ENCODE measurements at places on chromosomes 2 and 18.
A peak's percentile ranks its signal among the peaks of the same experiment; 100 is the strongest.

GRCh38 chr2:41182961-41183360 lies 731.1 kb upstream of the SLC8A1 start:
- peak; percentile 12 for DNase-seq

DNA sequence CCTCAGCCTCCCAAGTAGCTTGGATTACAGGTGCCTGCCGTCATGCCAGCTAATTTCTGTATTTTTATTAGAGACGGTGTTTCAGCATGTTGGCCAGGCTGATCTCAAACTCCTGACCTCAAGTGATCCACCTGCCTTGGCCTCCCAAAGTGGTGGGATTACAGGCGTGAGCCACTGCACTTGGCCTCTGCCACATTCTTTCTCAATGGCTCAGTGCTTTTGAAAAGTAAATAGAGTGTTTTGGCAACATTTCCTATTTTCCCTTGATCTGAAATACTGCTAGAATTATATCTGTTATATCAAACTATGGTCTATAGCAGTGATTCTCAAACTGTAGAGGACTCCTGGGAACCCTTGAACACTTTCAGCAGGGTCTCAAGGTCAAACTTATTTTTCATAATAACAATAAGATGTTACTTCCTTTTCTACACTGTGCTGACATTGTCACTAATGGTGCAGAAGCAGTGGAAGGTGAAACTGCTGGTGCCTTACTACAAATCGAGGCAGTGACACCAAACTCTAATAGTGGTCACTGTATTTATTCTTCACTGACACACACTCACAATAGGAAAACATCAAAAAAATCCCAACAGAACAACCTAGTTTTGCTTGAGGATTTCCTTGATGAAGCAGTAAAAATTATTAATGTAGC lies 10.6 kb downstream of the DAW1 start:
- DNase-seq: no peak

DNA sequence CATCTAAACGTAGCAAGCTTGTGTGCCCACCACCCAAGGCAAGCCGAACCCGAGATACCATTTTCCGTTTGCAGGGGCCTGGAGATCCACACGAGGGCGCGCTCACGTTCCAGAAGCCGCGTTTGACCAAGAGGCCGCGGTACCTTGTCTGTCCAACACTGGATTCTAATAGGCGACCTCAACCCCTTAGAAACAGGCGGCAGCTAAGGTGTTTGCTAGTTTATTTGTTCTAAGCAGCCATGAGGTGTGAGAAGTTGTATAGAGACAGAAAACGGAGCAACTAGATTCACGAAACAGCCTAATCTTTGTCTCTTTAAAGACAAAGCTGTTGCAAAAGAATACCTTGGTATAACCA lies 4.2 kb downstream of the HOXD11 start:
- no peak for DNase-seq

DNA sequence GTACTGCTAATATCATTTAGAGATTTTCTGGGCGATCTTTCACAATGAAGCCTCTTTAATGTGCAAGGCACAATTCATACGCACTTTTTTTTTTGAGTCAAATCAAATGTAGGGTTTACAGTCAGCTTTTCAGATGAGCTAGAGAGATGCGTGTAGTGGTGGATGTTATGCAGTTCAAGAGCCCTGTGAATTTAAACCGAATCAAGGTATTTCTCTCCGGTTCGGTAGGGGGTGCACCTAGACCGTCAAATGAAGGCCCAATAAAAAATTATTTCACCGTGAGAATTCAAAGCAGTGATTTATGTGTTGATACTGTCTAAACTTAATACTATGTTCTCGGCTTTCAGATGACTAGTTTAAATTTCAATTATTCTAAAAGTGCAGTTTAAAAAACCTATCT lies 1.1 kb downstream of the PTH2R start:
- DNase-seq: peak; percentile 36

- no peak for DNase-seq
Measured at GRCh38 chr2:226300196-226300886, 499.3 kb downstream of the IRS1 start.

- no peak for DNase-seq
Measured at GRCh38 chr2:73284296-73285158, at the start of gene FBXO41. Gene FBXO41 (minus strand): TSS chr2:73284478. CDS start chr2:73269630, 14,848 bp downstream.

DNA sequence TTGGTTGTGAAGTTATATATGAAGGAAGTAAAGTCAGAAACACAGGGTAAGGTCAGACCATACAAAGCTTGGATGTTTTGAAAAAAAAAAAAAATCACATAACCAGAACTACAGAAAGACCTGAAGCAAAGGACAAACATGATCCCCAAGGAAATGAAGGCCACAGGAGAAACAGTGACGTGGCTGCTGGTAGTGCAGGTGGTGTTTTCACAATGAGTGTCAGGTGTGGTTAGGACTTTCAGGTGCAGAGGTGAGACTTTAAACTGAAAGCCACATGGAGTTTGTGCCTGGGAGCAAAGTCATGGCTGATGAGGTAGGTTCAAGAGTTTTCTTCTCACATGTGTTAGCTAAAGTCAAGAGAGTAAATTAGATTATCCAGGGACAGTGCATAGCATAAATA lies 270.7 kb downstream of the PIEZO2 start:
- DNase-seq: no peak

- no peak for DNase-seq
Measured at GRCh38 chr2:109032229-109032820, 43.3 kb upstream of the EDAR start.

DNA sequence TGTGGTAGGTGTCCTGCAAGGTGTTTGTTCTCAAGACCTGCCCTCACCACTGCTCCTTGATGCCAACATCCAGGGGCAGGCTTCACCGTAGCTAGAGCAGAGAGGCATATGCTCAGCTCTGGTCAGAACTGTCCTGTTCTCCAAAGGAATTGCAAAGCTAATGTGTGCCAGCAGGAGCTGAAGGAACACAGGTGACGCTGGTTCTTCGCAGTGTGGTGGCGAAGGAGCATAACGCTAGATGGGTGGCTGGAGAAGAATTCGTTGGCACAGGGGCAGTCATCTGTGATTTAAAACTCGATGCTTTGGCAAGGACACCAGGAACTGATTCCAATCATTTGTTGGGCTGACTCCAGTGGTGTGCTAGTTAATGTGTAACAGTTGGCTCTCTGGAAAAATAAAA lies 11.4 kb upstream of the PER2 start:
- no peak for DNase-seq

DNA sequence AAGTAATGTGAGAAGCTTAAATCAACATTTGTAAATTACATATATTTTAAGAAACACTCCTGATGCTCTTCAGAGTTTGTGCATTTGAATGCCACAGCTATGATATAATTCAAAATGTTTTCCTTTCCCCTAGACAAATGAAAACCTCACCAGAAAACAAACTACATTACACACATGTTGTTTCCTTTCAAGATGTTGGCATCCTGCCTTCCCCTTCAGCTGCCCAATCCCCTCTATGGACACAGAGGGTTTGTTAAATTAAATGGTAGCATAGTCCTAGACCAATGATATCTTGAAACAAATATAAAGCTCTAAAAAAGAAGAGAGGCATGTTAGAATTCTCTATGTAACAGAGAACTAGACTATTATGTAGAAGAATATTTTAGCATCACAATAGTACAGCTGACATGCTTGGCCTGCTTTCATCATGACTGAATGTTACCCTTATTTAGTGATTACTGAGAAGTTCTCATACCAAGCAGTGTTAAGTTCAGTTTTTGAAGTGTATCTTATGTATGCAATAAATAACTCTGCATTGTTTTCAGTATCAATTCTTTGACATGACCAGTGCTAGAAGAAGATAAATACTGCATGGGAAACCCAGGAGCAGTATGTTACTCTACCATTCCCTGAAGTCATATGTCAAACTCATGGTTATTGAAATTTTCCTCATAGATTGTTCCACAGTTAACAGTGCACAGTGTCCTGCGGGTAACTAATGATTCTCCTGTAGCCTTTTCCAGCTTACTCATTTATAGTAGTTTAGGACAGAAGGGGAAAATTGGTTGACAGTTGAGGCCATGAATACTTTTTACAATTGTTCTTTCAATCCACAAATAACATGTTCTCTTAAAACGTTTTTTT lies 316.3 kb upstream of the KCNJ3 start:
- no peak for DNase-seq

- no peak for DNase-seq
Measured at GRCh38 chr18:46278481-46279465, 174.6 kb downstream of the HAUS1 start.

DNA sequence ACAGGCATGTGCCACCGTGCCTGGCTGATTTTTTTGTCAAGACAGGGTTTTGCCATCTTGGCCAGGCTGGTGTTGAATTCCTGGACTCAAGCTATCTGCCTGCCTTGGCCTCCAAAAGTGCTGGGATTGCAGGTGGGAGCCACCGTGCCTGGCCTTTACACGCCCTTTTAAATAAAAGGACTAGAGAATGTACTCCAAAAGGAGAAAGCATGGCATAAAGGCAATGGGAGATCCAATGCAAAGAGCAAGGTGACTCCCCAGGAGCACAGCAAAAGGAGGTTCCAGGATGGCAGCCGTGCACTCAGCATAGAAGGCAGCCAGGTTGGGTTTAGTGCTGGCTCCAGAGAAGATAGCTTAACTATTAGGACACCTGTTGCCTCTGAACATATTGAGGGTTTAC lies 27.1 kb downstream of the ASB1 start:
- no peak for DNase-seq

DNA sequence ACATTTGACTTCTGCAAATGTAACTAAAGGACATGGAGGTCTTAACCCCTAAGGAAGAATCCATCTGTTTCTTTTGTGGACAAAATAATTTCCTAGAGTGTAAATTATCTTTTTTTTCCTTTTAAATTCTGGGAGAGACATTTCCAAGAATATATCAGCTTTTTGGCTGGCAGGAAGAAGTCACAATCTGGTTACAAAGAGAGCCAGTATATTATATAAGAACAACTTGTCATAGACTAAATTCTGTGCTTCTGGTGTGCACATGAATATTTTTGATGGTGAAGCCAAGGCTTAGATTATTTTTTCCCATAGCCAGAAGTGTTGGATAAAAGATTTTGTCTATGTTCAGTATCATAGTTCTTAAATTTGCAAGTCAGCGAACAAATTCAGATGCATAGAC lies 500.6 kb downstream of the XIRP2 start:
- no peak for DNase-seq

GRCh38 chr2:234169674-234170073 lies 119.2 kb downstream of the SPP2 start:
- no peak for DNase-seq

DNA sequence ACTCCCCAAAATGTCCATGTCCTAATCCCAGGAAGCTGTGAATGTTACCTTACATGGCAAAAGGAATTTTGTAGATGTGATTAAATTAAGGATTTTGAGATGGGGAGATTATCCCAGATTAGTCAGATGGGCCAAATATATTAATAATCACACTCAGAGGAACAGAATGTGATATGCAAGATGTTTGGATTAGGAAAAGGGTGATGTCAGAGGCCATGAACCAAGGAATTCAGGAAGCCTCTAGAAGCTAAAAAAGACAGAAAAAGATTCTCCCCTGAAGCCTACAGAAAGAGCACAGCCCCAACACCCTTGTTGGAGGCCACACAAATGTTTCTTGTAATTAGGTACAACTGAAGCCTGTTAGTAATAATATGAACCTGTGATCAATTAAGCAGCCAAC lies 13.1 kb downstream of the TMEM131 start:
- DNase-seq: no peak

- DNase-seq: no peak
Measured at GRCh38 chr2:222332116-222332515, 33.3 kb upstream of the PAX3 start.

GRCh38 chr2:37020212-37020886 lies 54.0 kb upstream of the STRN start:
- no peak for DNase-seq

DNA sequence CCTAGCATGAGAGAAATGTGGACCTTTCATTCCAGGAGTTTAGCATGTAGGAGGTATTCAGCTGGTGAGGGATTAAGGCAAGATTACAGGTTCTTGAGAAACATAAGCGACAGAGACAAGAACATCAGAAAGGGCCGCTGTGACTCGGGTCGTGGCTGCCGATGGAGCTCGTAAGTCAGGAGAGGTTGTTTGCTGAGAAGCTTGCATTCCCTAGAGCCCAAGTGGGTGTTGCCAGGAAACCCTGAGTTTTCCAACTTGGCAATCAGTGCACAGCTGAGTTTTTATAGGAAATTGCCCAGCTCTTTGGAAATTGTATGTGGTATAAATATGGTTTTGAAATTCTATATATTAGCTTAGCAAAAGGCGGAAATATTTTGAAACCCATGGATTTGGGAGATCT lies 46.4 kb upstream of the CYP1B1 start:
- no peak for DNase-seq

GRCh38 chr2:39024833-39025232 lies 96.0 kb downstream of the SOS1 start:
- DNase-seq: no peak

GRCh38 chr2:133200684-133201421 lies 367.4 kb downstream of the NCKAP5 start:
- no peak for DNase-seq

- DNase-seq: no peak
Measured at GRCh38 chr2:180122874-180123273, 115.8 kb upstream of the CWC22 start.

GRCh38 chr18:42922363-42922762 lies 193.1 kb downstream of the RIT2 start:
- no peak for DNase-seq

GRCh38 chr2:109230941-109231420 lies 102.0 kb downstream of the SH3RF3 start:
- no peak for DNase-seq

- no peak for DNase-seq
Measured at GRCh38 chr2:240069829-240070228, 16.5 kb upstream of the OR6B3 start.

- DNase-seq: no peak
Measured at GRCh38 chr2:140658760-140659692, 1471.8 kb downstream of the LRP1B start.

- no peak for DNase-seq
Measured at GRCh38 chr2:212505586-212505985, 33.0 kb downstream of the ERBB4 start.

- DNase-seq: no peak
Measured at GRCh38 chr2:54691445-54692135, 31.9 kb upstream of the EML6 start.

DNA sequence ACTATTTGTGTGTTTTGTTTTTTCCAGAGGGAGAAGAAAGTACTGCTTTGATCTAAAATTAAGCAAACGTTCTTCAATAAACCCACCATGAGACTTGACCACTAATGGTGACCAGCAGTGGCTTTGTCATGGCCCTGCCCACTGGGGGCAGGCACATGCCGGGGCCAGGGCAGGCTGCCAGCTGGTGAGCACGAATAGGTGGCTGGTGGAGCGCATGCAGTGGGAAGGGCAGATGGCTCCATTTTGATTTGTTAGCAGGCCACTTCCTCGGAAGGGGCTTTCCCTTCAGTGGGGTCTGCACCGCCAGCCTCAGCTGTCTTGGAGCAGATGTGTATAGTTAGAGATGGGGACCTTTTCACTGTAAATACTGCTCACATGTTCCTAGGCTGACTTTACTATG lies 277.1 kb downstream of the SOX11 start:
- DNase-seq: no peak

Measured in NCI-H1436 treated with DMSO at 0.1 percent for 48 hours (cell line).